A549 treated with CORT108297 at 1 μM for 4 hours (cell line): ENCODE measurements at places on chromosomes 6 and 20. TPM values are rescaled to one million over a fixed set of nuclear protein-coding genes. Genes with fewer than 3 reads are reported as not detected.

MLIP gene
- not detected in 5 replicates for total RNA-seq

GATA5 gene
- 0.53 to 0.92 TPM (median 0.81 TPM) in 5 replicates for total RNA-seq

CCM2L gene
- total RNA-seq = 0.33 to 0.68 TPM (median 0.55 TPM) in 5 replicates

CST4 gene
- not detected in 5 replicates for total RNA-seq

NFATC2 gene
- total RNA-seq = 6.5 to 8.9 TPM (median 7.6 TPM) in 5 replicates

TENT5A gene
- 0.77 to 1.4 TPM (median 1.1 TPM) in 5 replicates for total RNA-seq
